ENCODE measurements at places on chromosomes 6 and 20.
A peak's percentile ranks its signal among the peaks of the same experiment; 100 is the strongest.

- DNase-seq = no peak
These were observed 75.4 kb downstream of the ARHGAP18 start for GRCh38 chr6:129634411-129635230.

DNA sequence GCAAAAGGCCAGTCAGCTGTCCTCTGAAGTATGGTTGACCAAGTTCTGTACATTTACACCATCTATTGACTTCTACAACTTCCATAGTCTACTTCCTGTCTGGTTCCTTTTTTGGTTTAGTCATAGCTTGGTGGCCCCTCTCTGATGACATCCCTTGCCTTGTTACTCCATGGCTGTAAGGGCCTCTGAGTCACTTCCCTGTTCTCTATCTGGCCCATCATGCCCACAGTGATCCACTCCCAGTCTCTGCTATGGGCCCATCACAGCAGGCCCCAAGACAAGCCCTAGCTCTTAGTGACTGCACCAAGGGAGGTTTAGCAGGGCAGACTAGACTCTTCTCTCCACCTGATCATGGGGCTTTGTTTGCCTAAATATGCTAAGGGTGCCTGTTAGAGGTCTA, 441.6 kb downstream of the HACE1 start:
- no peak for DNase-seq

DNA sequence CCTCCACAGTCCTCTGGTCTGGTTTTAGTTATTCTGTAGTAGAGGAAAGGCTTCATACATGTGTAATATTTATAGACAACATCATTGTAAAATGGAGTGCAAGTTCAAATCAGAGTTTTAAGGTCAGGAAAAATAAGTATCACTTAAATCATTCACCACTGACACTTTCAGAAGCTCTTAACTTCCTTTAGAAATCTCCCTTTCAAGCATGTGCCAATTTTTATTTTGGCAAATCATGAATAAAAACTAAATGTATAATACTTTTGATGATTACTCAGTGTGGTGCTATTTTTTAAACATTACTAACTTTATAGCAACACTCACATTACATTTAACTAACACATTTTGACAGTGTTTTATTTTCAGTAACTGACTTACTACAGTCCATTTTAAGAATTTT, 112.2 kb downstream of the OGFRL1 start:
- DNase-seq = no peak

DNA sequence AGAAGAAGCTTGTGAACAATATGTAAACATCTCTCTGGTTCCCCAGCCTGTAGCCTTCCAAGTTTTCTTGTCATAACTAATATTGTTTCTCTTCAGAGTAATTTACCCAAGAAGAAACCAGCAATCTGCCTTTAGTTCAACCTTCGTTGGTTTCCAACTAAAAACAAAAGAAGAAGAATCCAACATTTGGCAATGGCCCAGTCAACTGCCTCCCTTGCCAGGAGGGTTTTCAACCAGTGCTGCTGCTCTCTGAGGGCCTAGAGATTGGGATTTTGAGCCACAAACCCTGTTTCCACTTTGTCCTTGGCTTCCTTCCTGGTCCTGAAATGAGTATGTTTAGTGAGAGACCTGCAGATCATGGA, 395.8 kb upstream of the CNR1 start:
- DNase-seq = no peak

GRCh38 chr6:75211920-75212590, 6.2 kb upstream of the COL12A1 start:
- no peak for DNase-seq

DNA sequence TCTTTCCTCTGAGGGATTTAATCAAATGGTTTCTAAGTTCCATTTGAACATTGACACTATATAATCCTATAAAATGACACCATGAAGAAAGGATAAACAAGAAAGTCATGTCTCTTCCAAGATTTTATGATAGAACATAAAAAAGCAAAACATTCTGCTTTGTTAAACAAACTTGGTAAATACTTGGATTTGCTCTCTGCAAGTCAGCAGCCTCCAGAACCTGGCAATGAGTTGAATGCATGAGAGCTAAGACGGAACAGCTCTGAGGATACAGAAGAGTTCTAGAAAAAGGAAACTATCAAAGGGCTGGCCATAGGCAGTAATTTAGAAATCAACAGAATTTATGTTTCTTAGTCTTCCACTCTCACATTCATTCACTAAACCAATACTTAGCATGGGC, 656.0 kb upstream of the ID4 start:
- DNase-seq = no peak

DNA sequence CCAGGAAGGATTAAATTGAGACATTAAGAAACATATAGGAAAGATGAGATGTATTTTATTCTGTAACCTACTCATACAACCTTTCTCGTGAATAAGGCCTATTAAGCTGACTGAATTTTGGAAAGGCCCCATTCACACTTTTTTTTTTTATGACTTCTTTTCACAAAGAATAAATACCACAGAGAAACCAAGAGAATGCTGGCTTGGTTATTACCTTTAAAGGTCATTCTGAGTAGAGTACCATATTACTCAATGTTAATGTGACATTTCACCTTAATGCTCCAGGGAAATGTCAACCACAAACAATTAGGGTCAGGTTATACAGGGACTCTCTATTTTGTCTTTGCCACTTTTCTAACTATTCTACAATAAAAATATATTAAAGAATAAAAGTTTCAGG, 204.9 kb upstream of the PTCHD4 start:
- DNase-seq = no peak

- DNase-seq = no peak
These were observed 298.6 kb downstream of the UBE3D start for GRCh38 chr6:82767037-82767436.

DNA sequence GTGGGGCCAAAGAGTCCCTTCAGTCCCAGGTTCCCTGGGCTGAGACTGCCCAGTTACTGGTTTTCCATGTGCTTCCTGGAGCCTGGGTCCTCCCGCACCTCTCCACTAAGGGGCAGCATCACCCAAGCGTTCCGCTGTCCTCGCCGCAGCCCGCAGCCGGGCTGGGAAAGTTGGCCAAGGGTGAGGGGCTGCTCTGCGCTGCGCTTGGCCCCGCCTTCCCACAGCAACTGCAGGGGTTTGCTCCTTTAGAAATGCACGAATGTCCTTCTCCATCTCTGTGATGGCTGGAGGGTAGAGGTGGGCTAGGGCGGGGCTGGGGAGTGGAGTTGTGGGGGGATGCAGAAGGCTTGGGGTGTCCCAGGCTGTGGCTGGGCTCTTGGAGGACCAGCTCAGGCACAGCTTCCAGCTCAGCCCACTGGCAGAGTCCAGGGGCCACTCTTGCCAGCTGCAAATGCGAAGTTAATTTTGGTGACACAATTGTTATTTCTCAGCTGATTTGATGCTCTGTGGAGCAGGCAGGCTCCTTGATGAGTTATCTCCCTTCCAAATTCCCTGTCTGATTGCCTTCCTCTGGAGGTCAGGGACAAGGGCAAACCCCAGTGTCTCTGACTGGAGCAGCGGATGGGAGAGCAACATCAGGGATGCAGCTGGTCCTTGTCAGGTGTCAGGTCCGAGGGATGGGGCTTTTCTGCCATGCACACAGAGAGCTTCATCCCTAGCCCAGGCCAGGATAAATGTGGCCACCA, 63.2 kb downstream of the NOL4L start:
- peak; percentile 62 for DNase-seq

GRCh38 chr6:105484238-105485161, 81.6 kb upstream of the PREP start:
- peak; percentile 29 for DNase-seq

GRCh38 chr6:150195996-150196417, 53.2 kb downstream of the PPP1R14C start:
- DNase-seq = no peak

DNA sequence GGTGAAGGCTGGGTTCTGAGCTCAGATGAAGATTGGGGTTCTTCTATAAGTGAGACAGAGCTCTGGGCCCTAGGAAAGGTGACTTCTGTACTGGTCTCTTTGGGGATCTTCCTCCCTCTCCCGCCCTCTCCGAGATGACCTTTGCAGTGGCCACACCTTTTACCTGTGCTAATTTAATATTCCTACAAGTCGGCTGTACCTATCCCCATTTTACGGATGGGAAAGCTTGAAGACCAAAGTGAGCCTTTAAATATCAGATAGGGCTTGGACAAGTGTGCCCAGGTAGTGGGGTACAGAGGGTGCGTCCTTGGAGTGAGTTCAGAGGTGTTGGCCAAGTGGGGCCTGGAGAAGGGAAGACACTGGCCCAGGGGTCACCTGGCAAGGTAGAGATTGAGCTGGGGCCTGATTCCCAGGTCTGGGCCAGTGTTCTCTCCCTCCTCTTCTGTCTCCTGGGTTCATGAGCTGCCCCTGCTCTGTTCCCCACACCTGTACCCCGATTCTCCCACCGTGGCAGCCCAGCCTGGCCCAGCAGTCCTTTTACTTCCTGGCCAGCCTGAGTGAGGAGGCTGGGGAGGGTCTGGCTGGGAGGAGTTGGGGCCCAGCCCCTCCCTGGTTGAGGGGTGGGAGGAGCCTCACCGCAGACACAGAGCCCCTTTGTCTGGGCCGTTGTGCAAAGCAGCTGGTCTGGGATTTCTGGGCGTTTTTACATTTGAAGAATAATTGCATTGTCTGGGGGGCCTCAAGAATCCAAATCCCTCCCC, 152.1 kb upstream of the RNF24 start:
- no peak for DNase-seq

- no peak for DNase-seq
These were observed 145.9 kb upstream of the OLIG3 start for GRCh38 chr6:137640086-137640485.

DNA sequence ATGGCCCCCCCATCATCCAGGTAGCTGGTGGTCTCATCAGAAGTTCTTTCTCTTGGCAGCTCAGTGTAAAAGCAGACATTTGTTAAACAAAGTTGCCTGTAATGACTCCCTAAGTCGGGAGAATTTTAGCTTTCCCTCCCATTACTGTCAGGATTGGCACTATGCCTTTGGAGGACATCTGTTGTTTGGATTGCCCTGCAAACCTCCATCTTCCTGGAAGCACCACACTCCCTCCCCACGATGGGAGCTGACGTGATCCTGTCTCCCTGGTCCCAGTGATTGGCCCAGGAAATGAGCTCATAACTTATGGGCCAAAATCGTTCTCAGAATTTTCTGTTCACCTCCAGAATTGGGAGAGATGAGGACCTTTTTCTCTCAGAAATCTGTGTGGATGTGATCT, 42.6 kb upstream of the CNR1 start:
- no peak for DNase-seq

GRCh38 chr6:158703111-158703836, 53.4 kb downstream of the SYTL3 start:
- DNase-seq = peak; percentile 10

DNA sequence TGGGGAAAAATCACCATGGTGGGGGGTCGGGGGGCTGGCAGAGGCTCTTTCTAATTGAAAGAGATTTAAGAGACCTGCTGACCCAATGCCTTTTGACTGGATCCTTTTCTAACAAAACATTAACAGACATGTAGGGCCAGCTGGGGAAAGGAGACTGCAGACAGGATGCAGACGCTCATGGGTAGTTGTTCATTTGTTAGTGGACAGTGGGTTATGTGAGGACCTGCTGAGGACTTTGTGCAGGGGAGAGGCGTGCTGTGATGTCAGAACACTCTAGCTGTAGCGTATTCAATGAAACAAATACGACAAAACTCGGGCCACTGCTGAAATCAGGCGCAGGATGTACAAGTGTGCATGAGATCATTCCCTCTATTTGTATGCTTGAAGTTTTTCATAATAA, 1.2 kb downstream of the IP6K3 start:
- no peak for DNase-seq

- DNase-seq = no peak
These were observed 42.9 kb downstream of the C6orf132 start for GRCh38 chr6:42099340-42100028.

GRCh38 chr6:109713097-109713496, 22.0 kb downstream of the FIG4 start:
- DNase-seq = no peak

DNA sequence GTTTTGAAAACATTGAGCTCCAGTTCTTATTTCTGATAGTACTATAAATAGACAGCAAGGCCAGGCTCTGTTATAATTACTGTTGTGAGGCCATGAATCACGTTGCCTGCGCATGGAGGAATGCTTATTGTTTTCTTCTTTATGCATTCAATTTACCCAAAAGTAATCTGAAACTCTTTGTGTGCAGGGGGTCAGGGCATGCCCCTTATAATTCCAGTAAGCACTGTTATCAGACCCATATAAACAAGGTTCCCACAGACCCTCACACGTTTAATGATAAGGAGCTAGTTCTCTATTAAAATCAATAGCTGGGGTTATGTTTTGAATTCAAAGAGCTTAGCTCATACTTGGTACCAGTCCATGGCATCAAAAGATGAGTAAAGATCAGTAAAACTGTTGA, 174.8 kb upstream of the ARG1 start:
- DNase-seq = no peak

DNA sequence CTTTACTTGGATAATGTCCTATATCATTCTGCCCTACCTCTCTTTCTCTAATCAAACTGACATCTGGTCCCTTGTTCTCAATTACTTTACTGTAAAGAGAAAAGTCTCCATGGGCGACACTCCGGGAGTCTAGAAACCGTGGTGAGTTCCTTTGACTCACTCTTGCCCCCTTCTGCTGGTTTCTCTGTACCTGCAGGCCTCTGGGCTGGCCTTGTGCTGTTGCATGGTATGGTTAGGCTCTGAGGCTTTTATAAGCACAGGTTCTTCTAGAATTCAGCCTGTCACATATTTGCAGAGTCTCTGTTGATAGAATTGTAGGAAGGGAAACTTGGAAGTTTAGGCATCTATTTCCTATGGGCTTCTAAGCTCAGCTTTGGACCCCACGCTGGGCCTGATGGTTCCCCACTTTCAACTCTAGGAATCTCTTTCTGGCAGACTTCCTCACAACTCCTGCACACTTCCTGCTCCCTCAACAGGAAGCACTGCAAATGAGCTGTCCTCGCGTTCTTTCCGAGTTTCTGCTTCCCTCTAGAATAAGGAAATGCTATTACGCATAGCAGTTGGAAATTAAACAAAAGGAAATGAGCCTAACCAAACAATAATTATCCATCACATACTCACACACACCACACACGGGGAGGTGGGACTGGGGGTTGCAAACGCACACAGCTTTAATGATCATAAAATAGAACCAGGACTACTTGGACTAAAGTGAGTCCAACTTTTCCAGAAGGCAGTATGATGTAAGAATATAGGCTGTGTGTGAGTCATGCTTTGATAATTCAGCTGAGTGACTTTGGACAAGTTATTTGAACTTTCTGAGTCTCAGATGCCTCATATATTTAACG, 683.3 kb downstream of the QKI start:
- DNase-seq = no peak

- no peak for DNase-seq
These were observed 294.2 kb downstream of the OGFRL1 start for GRCh38 chr6:71582820-71583219.

- DNase-seq = peak; percentile 30
These were observed 38.3 kb downstream of the BCL2L1 start for GRCh38 chr20:31684153-31685015.

GRCh38 chr6:151692216-151692615, 115.3 kb upstream of the ESR1 start:
- DNase-seq = no peak

GRCh38 chr20:63749597-63750508, 10.3 kb downstream of the SLC2A4RG start:
- no peak for DNase-seq

- no peak for DNase-seq
These were observed 13.4 kb upstream of the MYO6 start for GRCh38 chr6:75735491-75736186.
